ENCODE measurements at places on chromosomes 11 and 22.
A peak's percentile ranks its signal among the peaks of the same experiment; 100 is the strongest.

- DNase-seq = peak; percentile 76
These were observed 697 bp downstream of the RNF169 start for GRCh38 chr11:74749127-74749964.

- no peak for DNase-seq
These were observed 3.8 kb upstream of the CYB5R2 start for GRCh38 chr11:7677071-7677470.

DNA sequence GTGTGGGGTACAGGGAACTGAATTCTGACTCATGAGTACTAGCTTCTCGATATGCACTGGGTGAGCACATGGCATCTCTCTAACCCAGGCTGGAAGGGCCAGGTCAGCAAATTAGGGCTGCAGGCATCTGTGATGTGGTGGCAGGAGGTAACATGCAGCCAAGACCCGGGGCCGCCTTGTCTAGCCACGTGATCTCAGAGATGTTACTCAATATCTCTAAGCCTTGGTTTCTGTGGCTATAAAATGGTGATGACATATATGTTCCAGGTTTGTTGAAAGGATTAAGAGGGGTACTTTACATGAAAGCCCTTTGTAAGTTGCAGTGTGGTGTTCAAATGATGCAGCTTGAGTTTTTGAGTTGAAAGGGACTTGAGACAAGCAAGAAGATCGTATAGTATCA is 3.2 kb downstream of the ST14 start:
- DNase-seq = no peak

DNA sequence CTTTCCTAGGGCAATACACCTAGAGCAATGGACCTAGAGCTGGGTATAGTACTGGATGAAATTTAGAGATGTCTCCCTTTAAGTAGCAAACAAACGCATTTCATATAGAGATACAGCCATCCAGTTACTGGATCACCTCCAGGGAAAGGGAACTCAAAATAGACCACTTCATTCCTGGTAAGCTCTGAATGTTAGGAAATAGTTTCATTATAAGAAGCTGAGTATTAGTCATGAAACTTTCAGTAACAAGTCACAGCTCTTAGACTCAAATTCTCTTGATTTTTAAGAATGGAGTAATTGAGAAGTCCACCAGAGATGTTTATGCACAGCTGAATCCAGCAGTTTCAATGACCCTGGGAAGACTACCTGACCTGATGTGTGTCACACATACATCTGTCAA is 221.9 kb downstream of the FAM76B start:
- DNase-seq = no peak

- no peak for DNase-seq
These were observed 37.0 kb upstream of the PRDM11 start for GRCh38 chr11:45109400-45109799.

- no peak for DNase-seq
These were observed 20.1 kb upstream of the PAMR1 start for GRCh38 chr11:35545391-35546003.

DNA sequence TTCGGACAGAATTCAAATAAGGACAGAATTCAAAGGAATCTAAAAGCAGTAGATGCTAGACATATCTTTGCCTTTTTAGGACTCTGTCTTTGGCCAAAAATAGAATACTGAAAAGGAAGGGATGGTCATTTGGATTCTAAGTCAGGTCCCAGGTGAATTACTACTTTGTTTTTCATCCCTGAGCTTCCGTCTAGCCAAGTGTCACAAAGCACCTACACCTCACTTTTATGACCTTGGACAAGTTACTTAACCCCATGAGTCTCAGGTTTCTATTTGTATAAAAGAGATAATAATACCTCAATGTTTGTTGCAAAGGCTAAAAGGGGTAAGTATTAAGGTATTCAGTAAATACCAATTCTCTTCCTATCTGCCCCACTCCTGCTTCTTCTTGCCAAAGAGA is 7.3 kb downstream of the KIF18A start:
- no peak for DNase-seq

DNA sequence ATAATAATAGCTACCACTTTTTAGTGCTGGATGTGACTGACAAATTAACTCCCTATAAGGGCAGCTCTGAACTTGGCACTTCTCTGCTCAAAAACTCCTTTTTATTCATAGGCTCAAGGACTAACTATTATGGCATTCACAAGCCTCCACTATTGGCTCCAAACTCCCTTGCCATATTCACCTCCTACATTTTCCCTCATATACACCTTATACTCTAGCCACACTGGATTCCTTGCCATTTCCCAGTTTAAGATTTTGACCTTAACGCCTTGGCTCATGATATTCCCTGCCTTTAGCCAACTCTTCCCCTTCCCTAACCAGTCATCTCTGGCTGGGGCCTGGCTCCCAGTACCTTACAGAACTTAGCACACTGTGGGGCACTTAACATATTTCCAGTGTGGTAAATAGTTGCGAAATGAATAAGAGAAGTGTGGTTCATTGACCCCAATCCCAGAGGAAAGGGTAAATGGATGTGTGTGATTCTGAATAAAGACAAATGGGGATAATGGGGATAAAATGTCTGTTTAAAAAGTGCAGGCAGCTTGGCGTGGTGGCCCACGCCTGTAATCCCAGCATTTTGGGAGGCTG is 40.0 kb upstream of the SORL1 start:
- no peak for DNase-seq

Measured in left forelimb (tissue), 1 donor.